T-helper 9 cell (primary cell): ENCODE measurements at places on chromosomes 5 and 9.

- no peak for DNase-seq
Measured at GRCh38 chr5:14351086-14351661, 208.0 kb downstream of the TRIO start.

DNA sequence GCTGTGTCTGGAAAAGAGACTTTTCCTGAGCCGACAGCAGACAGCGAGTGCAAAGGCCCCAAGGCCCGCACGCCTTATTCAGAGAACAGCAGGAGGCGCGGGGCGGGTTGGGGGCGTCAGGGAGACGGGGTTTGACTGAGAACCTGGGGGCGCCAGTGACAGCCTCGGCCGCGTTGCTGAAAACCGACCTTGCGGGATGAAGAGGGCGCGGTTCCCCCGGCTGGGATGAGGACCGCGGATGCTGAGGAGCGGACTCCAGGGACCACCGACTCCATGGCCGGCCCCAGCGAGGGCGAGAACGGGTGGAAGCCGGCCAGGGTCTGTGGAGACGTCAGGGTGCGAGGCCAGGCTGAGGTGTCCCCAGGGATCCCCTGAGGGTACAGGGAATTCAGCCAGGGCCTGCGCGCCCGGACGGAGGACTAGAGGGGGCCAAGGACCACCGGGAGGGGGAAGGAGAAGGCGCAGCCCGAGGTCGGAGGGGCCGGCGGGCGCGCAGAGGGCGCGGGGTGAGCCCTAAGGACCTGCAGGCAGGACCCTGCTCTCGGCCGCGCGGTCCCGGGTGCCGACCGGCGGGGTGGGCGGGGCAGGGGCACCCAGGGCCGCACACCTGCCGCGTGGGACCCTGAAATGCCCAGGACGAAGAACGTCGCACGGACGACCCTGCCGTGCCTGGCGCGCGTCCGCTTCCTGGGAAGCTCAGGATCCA, 837 bp upstream of the AHRR start:
- no peak for DNase-seq

GRCh38 chr9:108441726-108442125, 414.1 kb downstream of the ACTL7B start:
- no peak for DNase-seq

DNA sequence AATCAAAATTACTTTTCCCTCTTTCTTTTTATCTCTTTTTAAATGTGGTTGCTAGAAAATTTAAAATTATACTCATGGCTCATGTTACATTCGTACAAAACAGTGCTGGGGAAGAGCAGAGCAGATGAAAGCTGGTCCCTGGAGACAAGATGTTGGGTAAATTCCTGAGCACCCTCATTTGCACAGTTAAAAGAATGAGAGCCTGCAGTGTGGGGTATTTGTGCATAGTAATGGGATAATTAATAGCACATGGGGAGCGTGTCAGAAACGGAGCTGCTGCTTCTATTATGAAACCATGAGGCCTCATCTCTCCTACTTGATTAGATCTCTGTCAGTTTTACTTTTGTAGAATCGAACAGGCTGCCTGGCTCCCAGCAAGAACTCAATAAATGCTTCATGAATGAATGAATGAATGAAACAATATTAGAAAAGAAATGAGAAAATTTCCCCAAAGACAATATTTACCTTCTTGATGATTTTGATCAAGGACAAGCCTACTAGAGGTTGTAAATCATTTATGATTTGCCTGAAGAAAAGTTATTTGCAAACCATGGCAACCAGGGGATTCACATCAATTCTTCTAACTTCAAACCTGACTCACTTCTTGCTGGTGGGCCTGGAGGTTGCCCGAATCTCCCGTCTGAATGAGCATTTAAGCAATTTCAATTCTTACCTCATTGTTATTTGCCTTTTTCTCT, 177.2 kb upstream of the TUT7 start:
- no peak for DNase-seq

GRCh38 chr5:115507681-115508080, 36.9 kb downstream of the FEM1C start:
- DNase-seq: no peak

DNA sequence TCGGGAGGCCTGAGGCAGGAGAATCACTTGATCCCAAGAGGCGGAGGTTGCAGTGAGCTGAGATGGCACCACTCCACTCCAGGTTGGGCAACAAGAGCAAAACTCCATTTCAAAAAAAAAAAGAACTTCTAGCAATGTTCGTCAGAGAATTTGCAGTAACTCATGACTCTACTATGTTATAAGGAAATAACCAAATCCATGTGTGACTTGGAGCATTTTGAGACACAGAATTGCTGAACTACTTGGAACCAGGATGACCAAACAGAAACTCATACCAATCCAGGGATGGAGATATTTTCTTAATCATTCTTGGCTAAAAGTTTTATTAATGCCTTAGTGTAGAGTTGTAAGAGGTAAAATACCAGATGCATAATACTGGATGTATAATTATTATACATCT, 99.9 kb upstream of the BNC2 start:
- no peak for DNase-seq

DNA sequence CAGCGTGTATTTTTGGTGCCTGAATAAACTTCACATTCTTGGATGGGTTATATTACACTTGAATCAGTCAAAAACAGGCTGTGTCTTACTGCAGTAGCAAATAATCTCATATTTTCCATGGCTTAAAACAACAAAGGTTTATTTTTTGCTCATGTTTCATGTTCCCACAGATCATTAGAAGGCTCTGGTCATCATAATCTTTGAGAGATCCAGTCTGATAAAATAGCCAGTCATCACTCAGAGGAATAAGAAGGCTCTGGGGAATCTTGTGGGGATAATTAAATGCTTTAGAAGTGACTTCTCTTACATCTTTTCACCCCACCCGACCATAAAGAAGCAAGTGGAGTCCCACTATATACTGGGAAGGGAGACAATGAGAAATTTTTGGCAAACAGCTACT, 417.7 kb downstream of the PSAT1 start:
- DNase-seq: no peak

DNA sequence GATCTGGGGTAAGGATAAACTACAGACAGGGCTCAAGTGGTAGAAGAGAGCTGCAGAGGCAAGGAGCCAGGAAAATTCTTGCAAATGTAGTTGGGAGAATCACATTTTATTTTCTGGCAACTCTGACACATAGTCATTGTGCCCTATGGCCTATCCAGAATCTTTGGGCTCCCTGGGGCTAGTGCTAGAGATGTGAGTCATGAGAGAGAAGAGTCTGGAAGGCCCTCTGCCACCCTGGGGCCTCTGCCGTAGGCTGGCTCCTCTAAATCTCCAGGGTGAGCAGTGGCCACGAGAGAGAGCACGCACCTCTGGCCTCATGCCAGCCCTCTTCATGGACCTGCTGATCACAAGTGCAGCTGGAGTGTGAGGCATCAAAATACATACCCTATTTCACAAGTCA, 74.3 kb upstream of the SSBP2 start:
- DNase-seq: no peak

- DNase-seq: no peak
Measured at GRCh38 chr9:119368681-119369581, at the start of gene BRINP1. BRINP1 (minus strand) TSS chr9:119369435; CDS start chr9:119313355, 56,080 bp downstream.

- no peak for DNase-seq
Measured at GRCh38 chr9:91954841-91955471, 4.9 kb upstream of the ROR2 start.

DNA sequence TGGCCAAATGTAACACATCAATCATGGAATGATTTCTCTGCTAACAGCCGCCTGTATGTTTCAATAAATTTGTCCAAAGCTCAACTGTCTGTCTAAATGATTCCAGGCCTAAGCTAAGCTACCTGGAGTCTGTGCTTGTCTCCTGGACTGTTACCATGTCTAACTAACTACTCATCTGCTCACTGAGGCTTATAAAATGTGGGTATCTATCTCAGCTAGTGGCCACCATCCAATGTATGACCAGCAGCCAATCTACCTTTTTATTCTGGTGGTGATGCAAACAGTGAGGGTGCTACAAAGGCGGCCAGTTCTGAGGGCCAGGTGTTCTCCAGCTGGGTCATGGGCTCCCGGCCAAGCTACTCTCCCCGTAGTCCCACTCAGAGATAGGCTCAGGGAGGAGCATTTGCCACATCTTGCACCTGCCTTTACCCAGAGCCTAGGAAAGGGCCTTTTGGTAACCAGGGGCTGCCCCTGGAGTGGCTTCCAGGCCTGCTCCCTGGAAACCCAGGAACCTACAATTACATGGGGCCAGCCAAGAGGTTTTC, 59.1 kb downstream of the PFDN1 start:
- no peak for DNase-seq

GRCh38 chr5:55966284-55966683, 28.5 kb downstream of the IL6ST start:
- DNase-seq: no peak

DNA sequence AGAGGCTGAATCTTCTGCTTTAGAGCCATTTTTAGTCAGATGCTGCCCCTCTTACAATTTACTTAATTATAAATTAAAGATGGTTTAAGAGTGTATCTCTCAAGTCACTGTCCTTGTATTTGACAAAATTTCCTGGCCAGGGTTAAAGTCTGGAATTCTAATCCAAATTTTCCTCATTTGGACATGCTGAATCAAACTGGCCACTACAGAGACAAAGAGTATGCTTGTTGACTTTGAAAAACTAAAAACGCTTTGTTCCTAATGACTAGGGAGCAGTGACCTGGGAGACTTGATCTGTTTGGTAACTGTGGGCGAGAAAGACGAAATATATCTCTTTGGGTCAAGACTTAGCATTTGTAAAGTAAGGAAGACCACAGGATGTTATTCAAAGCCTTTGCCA, 303.2 kb downstream of the ZSWIM6 start:
- DNase-seq: no peak

GRCh38 chr9:121744002-121744686, 92.7 kb downstream of the DAB2IP start:
- no peak for DNase-seq

- DNase-seq: no peak
Measured at GRCh38 chr9:97593960-97594359, 39.2 kb downstream of the TSTD2 start.

DNA sequence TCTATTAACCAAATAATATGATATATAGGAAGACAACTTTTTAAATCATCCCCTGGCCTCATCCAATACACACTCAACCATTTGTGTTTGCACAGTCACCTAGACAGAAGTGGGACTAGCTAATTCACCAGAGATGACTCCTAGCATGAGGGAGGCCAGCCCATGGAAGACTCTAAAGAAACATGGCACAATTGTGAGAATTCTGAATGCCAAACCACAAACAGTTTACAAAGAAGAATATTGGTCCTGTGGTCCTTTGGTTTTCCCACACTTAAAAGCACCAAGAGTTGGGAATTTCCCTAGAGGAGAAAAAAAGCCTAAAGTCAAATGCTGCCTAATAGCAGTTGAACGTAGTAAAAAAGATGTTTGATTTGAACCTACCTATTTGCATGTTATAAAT, 609.9 kb downstream of the ACTL7B start:
- no peak for DNase-seq

DNA sequence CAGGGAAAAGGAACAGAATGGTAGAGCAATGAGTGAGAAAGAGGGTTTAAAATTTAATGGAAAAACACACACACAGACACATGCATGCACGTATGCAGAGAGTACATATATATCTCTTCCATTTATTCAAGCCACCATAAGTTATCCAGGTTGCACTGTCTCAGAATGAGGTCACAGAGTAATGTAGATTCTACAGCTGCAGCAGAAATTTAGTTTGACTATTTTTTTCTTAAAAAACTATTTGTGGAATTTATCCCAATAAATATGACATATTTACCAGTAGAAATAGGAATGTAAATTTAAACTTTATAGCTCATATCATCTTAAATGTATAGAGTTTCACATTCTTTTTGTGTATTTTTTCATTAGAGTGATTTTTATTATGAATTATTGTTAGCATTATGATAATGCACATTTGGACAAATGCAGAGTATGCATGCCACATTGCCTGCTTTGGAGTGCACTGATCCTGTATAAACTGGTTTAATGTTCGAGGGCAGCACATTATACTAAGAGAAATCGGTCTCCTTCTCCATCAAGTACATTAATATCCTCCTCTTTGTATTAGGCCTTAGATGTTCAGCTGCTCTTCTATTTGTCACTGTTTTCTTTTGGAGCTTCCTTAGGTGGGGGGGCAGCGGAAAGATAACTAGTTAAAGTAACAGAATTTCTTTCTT, 216.3 kb upstream of the TARS1 start:
- DNase-seq: no peak

GRCh38 chr9:97703437-97704344, 6.6 kb upstream of the XPA start:
- DNase-seq: no peak

- no peak for DNase-seq
Measured at GRCh38 chr9:105178076-105178475, 66.4 kb upstream of the SLC44A1 start.

- DNase-seq: peak; percentile 75
Measured at GRCh38 chr5:912280-913091, 19.8 kb downstream of the TRIP13 start.

DNA sequence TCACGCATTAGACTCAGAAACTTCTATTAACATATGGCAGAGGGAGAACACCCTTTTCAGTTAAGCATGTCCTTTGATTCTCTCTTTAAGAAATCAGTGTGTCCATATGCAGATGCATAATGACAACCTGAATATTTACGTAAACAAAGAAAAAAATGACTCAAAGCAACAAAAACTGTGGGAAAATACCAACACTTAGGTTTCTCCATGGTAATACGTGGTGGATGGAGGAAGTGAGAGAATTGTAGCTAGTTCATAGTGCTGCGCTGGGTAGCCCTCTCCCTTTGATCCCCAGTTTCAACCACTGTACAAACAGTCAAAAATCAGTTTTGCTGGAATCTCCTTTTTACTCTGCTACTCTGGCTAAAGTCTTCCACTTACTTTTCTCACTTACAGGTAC, 2.0 kb upstream of the MAP3K1 start:
- DNase-seq: no peak

DNA sequence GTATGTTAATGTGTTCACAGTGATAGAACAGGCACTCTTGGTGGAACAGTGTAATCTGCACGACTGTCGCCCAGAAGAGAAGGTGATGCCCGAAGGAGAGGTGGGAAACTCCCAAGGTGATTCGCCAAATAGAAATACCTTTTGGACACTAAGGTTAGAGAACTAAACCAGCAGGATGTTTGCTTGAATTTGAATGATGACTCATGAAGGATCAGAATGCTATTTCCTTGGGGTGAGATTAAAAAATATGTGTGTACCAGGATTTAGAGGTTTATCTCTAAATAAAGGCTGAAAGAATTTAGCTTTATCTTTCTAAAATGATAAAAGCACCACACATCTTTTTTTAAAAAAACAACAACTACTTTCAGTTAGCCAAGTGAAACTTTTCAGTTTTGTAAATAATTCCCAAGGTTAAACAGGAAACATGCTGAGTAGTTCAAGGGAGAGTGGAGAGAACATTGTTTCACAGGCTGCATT, 297.4 kb upstream of the TAS2R1 start:
- DNase-seq: no peak

DNA sequence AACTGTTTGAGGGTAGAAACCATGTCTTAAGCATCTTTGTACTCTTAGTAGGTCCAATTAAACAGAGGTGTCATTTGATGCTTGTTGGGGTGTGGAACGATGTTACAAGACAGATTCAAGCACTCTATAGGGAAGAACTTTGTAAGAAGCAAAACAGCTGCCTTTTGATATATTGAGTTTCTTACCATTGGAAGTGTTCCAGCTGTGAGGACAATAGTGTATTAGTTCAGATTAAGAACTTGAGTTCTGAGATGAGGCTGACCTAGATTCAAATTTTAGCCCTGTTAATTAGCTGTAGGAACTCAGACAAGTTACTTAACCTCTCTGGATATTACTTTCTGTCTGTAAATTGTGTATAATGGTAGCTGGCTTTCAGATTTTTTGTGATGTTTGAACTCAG, 19.6 kb upstream of the ZNF462 start:
- no peak for DNase-seq

- no peak for DNase-seq
Measured at GRCh38 chr5:73950441-73950873, 324.5 kb downstream of the ARHGEF28 start.

GRCh38 chr5:60822285-60822556, 21.8 kb downstream of the ELOVL7 start:
- no peak for DNase-seq
